ENCODE measurements at places on chromosomes 12 and 14.

DNA sequence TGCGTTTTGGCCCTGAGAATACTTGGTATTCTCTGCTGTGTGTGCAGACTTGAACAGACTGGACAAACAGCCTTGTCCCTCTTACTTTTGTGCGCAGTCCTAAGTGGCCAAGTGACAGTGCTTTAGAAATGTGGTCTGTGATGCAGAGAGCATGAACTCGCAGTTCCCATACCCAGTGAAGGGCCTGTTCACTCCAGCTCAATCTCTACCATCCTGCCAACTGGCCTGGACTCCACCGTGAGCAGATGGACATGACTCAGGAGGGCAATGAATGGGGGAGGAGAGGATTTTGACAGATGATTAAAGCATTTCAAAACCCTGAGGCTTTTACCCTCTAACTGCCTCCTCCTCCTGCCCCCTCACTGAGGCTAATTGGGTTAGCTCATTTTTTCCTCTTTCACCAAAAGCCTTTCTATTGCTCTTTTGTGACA lies 62.5 kb upstream of the PYGL start:
- DNase-seq, result peak; percentile 78

DNA sequence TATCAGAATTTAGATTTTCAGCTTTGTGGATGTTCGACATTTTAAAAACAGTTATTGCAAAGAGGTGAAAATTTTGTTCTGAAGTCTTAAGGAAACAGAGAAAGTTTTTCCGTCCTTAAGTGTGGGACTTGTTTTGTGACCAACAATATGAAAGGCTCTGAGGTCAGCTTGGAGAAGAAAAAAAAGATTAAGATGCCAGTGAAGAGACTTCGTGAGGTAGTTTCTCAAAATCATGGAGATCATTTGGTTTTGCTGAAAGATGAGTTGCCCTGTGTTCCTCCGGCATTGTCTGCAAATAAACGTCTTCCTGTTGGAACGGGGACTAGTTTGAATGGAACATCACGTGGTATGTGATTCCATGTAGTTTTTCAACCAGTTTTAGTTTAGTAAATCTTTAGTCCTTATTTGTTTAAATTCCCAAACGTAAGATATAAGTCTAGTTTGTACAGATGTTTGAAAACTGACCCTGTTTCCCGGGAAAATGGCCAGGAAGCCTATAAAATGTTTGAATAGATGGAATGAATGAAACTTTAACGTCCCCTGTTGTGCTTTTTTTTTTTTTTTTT lies 682 bp downstream of the KIAA0586 start:
- peak; percentile 20 for DNase-seq

DNA sequence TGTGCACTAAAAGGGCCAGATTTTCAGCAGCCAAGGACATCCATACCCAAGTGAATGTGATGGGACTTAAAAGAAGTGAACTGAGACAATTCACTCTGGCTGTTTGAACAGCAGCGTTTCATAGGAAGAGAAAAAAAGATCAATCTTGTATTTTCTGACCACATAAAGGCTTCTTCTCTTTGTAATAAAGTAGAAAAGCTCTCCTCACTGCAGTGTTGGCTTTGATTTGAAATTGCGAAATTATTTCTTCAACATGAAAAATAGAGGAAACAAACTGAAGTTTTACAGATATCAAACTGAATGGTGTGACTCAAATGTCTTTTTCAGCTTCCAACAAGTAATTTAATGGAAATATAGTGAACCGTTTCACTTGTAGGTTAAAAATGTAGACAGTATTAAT lies 11.3 kb upstream of the KCNMB4 start:
- no peak for DNase-seq

GRCh38 chr14:104108570-104109541 lies 23.4 kb downstream of the ASPG start:
- DNase-seq, result no peak

GRCh38 chr12:44295958-44296623 lies 460.2 kb downstream of the TMEM117 start:
- DNase-seq, result no peak

- peak; percentile 32 for DNase-seq
Observed at GRCh38 chr12:57341275-57341990, 89.4 kb downstream of the R3HDM2 start.

DNA sequence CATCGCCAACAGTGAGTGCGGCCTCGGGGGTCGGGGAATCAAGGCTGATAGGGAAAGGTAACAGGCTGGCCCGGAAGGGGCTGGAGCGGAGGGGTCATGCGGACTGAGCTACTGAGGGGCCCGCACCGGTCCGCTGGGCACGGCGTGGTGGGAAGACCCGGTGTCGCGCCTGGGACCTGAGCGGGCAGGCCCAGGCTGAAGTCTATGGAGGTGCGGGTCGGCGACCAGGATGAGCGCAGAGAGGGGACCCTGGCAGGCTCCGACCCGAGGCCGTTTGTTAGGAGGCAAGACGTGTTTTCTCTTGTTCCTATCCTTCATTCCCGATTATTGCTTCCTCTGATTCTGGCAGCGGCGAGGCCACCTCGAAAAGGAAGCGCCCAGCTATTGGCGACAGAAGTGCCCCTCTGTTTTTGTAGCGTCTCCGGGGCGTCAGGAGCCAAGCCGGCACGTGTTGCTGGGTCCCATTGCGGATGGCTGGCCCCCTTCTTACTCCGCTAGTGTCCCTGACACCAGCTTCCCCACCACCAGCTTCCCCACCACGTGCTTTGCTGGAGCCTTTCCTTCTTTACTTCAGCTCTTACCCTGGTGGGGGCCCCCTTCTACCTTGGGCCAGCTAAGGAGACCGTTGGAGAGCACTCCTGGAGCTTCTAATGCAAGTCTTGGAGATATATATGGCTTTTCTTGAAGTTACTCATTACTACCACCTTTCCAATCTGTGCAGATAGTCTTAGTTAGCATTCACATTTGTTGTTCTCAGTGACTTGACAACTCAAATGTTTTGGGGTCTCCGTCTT lies 653 bp downstream of the PA2G4 start:
- DNase-seq, result no peak

GRCh38 chr12:28893365-28893764 lies 255.7 kb upstream of the FAR2 start:
- DNase-seq, result no peak

- DNase-seq, result peak; percentile 66
Observed at GRCh38 chr14:24093901-24094840, at the start of gene PCK2. Gene PCK2, plus strand, starts transcription at chr14:24094311. Its CDS starts 95 bp downstream, at chr14:24094406.

GRCh38 chr12:118345355-118345754 lies 27.4 kb downstream of the TAOK3 start:
- no peak for DNase-seq

GRCh38 chr14:53529519-53529918 lies 376.4 kb upstream of the DDHD1 start:
- no peak for DNase-seq

DNA sequence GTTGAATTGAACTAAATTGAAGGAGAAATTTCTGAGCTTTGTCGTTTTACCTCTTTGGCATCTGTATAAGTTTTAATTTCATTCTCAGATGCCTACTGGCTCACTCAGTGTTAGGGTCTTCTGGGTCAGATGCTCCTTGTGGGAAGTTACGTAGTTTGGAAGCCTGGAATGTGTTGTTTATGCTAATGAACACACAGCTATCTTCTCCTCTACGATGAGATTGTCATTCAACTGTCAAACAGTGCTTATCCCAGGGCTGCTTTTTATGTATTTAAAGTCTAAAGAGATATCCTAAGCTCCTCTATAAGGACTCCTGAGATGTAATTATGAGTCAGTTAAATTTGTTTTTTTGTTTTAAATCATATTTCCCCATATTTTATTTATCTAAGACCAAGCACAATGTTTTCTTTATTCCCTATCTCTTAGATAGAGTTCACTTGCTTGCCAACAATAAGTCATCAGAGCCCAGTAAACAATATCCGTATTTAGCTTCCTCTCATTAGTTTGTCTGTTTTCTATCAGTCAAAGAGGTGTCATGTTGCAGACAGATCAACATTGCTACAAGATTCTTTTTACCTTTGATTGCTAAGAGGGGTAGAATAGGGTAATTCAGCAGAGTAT lies 368.0 kb upstream of the PDE3A start:
- no peak for DNase-seq

- DNase-seq, result no peak
Observed at GRCh38 chr14:64061706-64062105, 208.9 kb downstream of the SYNE2 start.

- DNase-seq, result no peak
Observed at GRCh38 chr12:89236237-89236636, 116.1 kb downstream of the DUSP6 start.

DNA sequence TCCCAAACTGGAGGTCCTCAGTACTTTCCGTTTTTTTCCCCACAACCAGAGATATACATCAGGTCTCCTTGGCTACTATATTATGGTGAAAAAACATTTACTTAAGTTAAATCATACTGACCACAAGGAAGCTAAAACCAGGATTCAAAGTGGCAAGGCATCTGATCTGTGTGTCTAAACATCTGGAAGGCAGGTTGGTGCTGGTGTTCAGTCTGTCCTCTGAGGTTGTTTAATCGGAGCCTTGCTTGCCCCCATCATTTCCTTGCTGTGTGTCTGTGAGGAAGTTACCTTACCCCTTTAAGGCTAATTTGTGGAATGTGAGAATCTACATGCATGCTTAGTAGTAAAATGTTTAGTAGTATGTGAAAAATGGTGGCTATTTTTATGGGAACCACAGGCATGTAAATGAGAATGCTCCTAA lies 75.6 kb downstream of the GALNT4 start:
- DNase-seq, result no peak

GRCh38 chr14:56892959-56893358 lies 82.7 kb upstream of the OTX2 start:
- DNase-seq, result no peak

GRCh38 chr14:41548666-41549065 lies 58.0 kb upstream of the LRFN5 start:
- no peak for DNase-seq

GRCh38 chr12:70660620-70661219 lies 23.5 kb upstream of the PTPRB start:
- no peak for DNase-seq

GRCh38 chr14:99563749-99564129 lies 40.3 kb downstream of the CCDC85C start:
- no peak for DNase-seq

DNA sequence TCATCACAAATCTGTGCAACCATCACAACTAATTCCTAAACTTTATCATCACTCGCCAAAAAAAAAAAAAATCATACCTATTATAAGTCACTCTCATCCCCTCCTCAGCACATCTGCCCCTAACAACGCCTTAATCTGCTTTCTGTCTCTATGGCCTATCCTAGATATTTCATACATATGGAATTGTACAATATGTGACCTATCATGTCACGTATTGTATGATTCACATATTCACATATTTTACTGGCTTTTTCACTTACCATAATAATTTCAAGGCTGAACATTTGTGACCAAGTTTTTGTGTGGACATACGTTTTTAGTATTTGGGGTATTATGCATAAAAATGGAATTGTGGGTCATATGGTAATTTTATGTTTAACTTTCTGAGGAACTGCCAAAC lies 400.7 kb downstream of the DAD1 start:
- no peak for DNase-seq

DNA sequence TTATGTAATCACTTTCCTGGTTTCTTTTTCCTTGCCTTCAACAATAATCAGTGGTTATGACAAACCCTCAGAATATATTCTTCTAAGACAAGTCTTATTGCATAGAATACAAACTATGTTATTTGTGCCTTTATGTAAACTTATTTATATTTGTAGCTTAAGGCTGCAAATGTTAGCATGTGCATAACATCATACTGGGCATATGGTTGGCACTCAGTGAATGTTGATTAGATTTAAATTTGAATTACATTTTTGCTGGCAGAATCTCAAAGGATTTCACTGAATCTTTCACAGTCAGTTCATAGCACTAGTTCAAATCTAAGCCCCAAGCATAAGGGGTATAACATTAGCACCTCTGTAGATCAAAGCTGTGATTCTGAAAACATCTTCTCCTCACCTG lies 113.2 kb upstream of the AEBP2 start:
- no peak for DNase-seq

DNA sequence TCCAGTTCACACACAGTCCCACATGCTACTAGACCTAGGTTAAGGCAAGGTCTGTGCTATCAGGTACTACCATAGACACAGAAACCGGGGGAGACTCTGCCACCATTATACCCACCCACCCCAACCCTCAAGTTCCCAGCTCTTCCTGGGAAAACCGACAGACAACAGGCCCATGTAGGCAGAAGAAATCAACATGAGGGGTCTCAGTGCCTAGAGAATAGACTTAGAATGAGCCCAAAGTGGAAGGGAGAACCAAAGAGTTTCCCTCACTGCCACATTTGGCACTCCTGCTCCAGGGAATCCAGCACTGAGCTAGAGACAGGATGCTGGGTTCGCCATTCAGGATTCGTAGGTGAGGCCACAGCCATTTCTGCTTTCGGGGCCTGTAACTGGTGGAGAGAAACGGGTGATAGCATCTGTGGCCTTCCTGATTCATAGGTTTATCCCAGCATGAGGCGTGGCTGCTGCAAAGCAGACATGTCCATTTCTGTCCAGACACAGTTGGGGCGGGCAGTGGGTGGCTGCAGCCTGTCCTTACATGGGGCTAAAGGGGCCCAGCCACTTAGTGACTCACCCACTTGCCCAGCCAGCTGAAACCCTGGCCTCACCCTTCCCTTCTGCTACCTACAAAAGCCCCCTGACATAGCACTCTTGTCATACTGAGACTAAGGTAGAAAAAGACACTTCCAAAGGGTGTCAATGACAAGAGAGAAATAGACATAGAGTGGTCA lies 69.4 kb downstream of the IRF2BPL start:
- DNase-seq, result no peak

GRCh38 chr14:50362764-50363713 lies 33.6 kb downstream of the CDKL1 start:
- DNase-seq, result no peak

GRCh38 chr12:132065609-132066344 lies 78.3 kb downstream of the DDX51 start:
- no peak for DNase-seq

- DNase-seq, result no peak
Observed at GRCh38 chr12:54012631-54013409, 4.0 kb downstream of the HOXC8 start.

DNA sequence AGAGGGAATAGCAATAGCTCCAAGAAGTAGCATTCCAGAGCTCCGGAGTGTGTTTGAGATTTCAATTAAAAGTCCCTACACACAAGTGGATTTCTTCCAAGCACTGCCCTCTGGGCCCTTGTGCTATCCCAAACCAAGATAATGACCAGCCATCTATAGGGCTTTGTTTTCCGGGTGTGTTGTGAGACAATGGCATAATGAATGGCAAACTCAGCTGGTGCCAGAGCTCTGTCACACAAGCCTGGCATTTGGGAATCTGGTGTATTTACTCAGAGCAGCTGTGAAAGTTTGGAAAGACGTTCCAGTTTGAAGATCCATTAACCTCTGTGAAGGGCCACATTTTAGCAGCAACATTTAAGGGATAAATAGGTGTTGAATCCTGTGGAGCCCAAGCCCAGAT lies 61.2 kb upstream of the TMTC2 start:
- peak; percentile 84 for DNase-seq

Measured in midbrain (tissue), 1 donor.